ENCODE measurements at places on chromosomes 7 and 10.

- DNase-seq, result no peak
Observed at GRCh38 chr7:115116773-115117715, 195.2 kb downstream of the MDFIC start.

DNA sequence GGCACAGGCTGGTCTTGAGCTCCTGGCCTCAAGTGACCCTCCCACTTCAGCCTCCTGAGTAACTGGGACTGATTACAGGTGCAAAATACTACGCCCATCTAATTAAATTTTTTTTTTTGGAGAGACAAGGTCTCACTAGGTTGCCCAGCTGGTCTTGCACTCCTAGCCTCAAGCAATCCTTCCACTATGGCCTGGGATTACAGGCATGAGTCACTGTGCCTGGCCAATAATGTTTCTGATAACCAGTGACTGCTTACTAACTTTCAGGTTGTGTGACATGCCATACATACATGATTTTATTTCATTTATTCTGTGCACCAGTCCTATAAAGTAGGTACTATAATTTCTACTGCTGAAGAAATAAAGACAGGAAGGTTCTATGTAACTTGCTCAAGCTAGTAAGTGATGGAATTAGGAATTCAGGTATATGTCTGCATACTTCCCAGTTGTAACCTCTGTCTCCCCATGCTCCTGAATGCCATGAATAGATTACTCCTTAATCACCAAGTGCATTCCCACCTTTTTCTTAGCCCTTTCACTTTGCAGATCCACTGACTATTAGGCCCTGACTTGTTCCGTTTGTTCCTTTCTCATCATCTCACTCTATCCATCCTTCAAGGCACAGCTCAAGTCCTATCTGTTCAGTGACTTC is 28.1 kb downstream of the MCU start:
- DNase-seq, result no peak

DNA sequence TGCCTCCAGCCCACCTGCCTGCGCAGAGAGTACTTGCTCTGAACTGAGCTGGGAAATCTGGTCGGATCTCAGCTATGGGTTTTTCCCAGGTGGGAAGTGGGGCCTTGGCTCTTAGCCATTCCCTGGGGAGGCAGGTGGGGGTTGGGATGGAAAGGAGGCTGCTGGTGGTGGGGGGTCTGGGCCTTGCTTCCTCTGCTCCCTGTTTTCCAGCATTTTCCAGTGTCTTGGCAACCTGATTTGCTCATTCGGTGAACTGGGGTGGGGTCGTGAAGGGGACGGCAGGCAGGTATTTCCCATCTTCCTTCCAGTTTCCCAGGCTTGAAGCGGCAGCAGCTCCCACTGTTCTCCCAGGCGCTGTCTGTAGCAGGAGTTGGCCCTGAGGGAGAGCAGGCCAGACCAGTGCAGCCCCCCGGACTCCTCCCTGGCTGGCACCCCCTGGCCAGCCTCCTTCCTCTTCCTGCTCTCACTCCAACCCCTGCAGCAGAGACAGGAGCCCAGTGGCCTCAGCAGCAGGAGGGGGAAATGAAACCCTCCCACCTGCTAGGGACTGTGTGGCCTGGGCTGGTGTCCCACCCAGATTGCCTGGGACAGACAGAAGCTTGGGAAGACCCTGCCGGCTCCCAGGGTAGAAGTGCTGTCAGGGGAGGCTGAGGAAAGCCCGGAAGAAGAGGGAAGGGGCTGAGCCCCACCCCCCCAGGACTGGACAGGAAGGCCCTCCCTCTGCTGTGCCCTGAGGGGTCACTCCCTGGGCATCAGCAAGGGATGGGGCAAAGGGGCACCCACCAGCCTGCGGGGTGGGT is 6.6 kb downstream of the TRIM8 start:
- no peak for DNase-seq

DNA sequence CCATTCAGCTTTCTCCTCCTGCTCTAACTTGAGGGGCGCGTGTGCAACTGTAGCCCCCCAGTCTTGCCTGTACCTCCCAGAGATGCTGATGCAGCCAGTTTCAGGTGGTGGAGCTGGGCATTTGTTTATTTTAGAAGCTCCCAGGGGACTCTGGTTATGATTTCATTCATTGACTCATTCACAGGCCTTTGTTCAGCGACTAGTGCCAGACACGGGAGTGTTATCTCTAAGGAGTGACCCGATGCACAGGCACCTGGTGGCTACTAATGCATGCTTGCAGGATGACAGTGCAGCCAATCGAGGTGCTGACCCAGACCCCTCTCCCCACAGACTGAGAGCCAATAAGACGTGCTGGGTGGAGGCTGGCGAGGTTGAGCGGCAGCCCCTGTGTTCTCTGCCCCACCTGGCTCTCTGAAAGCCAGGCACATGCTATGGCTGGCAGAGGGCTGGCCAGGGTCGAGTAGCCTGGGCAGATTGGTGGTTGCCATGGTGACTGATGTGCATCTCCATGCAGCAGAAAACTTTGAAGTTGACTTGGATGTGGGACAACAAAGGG is 19.7 kb upstream of the SLC18A2 start:
- no peak for DNase-seq

DNA sequence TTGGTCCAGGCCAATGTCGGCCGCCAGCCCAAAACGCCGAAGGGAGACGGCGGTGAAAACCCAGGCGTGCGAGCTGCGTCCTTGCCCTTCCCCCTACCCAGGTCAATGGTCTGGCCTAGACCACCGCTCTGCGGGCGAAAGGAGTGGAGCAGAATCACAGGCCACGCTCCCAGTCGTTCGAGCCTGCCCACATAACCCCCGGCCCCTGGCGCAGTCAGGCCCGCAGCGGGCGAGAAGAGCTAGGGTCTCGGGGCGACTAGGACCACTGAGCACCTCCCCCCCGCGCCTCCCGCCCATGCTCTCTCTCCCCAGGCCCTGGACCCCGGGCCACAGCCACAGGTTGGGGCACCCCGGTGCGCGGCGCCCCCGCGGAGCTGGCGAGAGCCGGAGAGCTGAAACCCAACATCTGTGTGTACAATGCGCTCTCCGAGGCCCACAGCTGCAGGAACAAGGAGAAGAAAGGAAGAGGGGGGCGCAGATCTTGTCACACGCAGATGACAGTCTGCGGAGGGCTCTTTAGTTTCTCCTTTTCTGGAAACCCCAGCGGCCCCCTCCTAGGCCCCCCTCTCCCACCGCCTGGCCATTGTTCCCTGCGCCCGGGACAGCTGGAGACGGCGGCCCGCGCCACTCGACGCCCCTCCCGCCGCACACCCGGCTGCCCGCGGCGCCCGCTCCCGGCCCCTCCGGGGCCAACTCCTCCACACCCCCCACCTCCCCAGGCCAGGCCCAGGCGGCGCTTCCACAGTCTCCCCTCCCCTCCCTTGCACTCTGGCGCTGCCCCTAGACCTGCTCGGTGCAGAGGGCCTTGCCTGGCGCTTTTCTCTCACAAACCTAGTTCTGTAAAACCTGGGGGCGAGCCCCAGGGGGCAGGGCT is 355.0 kb downstream of the DNAJB6 start:
- DNase-seq, result no peak
